ENCODE measurements at places on chromosomes 11 and 22.

DNA sequence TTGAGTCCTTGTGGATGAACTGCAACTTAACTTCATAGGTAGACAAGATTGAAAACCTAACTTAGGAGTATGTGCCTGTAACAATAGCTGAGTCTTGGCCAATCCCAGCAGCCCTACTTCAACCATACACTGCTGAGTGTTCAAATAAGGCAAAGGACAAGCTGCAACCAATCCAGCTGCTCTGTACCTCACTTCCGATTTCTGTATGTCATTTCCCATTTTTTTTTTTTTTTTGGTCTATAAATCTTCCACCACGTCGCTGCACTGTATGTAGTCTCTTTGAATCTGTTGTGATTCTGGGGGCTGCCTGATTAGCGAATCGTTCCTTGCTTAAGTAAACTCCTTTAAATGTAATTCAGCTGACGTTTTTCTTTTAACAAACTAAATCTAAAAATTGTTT is 35.4 kb upstream of the FLI1 start:
- DNase-seq, result no peak

- DNase-seq, result no peak
These were observed 34.4 kb downstream of the YAP1 start for GRCh38 chr11:102144357-102145355.

GRCh38 chr11:8766043-8766987 is 83.7 kb downstream of the RPL27A start:
- no peak for DNase-seq

- no peak for DNase-seq
These were observed 6.9 kb downstream of the CYTH4 start for GRCh38 chr22:37289156-37289735.

DNA sequence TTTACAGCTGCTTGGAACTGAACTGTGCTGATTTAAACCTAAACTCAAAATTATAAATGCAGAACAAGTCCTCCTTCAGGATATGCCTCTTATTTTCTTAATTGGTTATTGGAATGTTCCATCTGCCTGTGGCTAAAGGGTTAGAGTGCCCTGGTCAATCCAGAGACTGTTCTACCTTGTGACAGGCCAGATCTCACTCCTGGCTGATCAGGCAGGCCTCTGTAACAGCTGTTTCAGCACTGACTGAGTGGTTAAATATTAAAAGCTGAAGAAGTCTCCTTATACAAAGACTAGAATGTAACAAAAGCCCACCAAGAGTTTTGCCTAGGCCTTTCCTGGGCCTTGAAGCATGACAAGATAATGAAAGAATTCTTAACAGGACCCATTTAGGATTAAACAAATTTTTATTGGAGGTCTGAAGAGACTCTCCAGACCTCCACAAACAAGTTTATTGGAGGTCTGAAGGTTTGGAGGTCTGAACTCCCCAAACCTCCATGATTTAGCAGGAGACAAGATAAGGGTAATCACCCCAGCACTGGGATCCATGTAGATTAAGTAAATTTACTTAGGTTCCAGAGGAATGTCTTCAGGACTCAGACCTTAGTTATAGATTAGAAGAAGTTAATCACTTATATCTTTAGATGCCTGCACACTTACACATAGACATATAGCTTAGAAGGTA is 35.8 kb downstream of the TMPRSS5 start:
- no peak for DNase-seq

GRCh38 chr11:44243595-44244343 is 66.2 kb downstream of the ALX4 start:
- DNase-seq, result no peak

DNA sequence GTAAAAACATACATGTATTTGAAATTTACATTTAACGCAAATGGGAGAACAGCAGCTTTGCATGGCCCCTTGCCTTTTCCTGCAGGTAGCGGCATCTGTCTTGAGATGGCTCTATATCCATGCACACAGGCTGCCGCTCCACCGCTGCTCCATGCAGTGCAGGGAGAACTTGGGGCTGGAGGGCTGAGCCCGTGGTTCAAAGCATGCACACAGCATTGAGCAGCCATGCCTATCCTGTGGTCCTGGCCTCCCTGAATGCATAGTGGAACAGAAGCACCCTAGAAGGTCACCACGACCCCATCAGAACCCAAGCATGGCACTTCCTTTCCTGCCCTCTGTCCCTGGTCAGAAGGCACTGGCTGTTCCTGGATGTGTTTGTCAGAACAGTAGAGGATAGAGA is 35.0 kb upstream of the TP53I11 start:
- no peak for DNase-seq

DNA sequence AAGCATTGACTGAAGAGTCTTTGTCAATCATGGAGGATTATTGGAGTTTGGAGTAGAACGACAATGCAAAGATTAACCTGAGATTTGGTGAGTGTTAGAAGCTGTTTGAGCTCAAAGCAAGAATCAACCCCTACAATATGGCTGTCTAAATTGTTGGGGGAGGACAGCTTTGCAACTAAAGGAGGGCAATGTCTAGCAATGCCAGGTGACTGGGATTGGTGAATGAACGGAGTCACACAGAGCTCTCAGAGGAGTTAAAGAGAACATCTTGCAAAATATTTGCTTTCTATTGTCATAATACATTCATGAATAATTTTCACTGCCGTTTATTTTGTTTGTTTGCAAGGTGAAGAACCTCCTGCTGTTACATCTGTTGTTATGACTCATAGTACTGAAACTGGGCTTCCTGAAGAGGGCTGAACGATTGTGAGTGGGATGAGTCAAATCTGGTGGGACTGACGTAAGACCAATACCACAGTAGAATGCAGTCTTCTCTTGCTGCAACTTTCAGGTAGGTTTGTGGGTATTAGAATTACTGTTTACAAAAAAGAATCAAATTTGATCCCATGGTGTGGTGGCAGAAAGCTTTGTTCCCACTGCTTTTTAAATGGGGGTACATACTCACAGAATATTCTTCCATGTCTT is 281.9 kb downstream of the CADM1 start:
- no peak for DNase-seq

DNA sequence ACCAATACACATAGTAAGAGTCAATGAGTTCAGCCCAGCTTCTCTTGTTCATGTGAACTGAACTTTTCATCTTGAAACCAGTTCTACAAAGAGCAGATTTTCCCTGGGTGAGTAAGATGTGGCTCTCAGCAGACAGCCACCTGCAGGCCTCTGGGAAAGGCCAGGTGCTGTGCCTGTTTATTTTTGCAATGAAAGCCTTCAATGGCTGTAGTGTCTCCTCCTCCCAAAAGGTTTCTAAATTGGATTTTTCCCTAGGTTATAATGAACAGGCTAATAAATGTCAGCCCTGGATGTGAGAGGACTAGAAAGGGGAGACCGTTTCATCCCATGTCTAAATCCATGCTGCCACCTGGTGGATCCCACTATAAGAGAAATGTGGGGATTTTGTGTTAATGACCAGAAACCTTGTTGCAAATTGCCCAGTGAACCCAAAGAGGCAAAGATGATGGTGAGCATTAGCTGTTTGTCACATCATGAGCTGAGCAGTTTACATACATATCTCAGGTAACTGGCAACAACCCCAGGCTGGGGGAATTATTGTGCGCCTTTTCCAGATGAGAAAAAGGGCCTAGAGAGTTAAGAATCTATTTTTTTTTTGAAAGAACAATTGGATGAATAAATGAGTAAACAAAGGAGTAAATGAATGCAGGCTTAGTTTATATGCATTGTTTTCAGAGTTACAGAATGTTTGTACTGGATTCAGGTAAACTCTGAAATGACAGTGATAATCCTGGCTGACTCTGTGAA is 12.7 kb downstream of the C11orf91 start:
- DNase-seq, result no peak

DNA sequence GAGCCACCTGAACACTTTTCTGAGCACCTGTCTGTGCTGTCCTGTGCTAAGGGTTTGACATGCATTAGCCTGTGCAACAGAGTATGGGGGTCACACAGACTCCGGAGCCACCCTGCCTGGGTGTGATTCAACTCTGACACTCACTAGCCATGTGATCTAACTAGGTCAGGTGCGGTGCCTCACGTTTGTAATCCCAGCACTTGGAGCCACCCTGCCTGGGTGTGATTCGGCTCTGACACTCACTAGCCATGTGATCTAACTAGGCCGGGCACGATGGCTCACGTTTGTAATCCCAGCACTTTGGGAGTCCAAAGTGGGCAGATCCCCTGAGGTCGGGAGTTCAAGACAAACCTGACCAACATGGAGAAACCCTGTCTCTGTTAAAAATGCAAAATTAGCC is 11.4 kb downstream of the UBE2L6 start:
- DNase-seq, result no peak

- DNase-seq, result no peak
These were observed 7.3 kb downstream of the C11orf71 start for GRCh38 chr11:114392735-114393667.

DNA sequence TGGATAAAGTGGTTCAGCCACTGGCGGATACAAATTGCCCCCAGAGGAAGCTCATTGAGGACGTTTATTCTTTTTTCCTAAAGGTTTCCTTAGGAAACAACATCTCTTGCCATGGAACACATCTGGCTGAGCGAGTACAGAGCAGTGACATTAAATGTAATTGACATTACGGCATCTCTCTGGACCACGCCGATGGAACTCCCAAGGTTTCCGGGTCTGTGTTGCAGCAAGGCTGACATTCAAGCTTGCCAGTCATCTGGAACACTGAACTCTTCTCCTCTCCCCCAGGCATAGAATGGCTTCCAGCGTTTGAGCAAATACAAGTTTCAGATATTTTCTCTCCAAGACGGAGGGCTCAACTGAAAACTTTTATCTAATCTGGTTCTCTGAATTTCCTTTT is 42.1 kb downstream of the CLMP start:
- no peak for DNase-seq

DNA sequence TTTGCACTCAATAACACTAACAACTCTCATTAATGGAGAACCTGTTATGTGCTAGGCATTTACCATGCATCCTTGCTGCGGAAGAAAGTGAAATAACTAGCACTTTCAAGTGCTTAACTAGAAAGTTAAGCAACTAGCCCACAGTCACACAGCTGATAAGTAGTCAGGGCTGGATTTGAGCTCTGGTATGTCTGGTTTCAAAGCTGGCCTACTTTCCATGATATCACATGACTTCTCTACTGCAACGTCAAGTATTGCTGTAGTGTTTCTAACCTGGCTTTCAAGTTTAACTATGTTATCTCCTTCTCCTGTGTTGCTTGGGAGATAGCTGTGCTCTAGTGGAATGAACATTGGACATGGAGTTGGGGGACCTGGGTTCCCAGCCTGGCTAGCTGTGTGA is 12.1 kb downstream of the SLC15A3 start:
- no peak for DNase-seq

GRCh38 chr22:31977939-31978338 is 33.6 kb downstream of the YWHAH start:
- DNase-seq, result no peak

GRCh38 chr22:41555325-41555982 is 5.4 kb upstream of the CSDC2 start:
- no peak for DNase-seq

DNA sequence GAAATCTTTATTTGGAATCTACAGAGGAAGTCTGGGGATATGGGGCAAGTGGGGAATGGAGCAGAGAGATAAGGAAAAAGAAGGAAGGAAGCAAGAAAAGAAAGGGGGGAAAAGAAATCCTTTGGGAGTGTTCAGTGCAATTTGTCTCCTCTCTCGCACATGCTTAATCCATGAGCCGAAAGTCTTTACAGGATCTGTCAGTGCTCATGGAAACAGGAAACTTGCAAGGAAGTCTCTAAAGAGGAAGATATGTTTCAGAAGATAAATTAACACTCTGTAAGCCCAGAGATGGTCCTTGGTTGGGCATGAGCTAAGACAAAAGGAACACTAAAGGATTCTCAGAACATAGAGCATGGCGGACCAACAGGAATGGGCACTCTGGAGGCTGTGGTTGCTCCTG is 47.9 kb upstream of the FLI1 start:
- DNase-seq, result no peak

GRCh38 chr11:78560153-78560552 is 14.5 kb downstream of the NARS2 start:
- DNase-seq, result no peak

DNA sequence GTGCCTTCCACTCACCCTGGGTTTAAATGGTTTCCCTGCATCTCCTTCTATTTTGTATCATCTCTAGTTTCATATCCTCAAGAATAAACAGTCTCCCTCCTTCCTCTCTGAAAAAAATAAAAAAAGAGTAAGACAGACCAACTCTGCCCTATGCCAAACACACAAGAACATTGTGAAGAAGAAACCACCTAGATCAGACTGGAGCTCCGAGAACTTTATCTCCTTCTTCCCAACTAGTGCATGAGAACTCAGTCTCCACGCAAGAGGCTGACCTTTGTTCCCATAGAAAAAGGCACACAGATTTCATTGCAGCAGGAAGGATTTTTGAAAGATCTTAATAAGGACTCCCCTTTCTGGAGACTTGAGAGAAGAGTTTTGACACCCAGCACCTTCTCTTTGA is 8.7 kb upstream of the PEX26 start:
- DNase-seq, result no peak

DNA sequence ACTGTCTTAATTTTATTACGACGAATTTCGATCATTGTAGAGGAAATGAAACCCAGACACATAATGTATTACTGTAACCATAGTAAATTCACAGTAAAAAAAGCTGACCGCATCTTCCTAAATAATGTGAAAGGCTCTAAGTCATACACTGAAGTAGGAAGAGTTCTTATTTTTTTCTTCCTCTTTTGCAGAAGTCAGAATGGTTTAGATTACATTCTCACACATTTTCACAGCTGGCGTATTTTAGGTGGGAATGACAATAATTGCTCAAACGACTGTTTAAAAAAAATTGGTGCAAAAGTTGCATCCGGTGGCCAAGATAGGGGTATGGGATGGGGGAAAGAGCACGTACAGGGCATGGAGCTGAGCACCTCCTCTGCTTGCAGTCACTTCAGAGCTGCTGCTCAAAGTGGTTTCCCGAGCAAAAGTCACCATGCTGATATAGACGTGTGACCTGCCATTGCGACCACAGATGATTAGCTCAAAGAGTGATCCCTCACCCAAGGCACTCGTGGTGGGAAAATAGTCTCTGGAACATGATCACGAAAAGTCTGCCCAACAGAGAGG is 35.3 kb downstream of the MMP13 start:
- no peak for DNase-seq

DNA sequence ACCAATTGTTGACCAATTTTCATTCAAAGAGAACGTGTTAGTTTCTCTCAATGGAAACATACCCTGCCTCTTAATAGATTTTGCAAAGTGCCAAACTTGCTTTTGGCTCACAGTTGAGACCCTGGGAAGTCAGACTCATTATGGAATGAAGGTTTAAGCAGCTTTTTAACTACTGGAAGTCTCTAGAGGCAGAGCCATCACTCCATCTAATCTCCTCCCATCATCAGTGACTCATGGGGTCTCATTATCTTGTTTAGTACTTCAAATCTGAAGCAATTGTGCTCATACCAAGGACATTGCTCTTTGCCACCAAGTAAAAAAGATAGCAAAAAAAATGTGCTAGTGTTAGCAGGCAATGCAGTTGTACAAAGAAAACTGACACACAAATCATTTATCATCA is 537.1 kb upstream of the LRRC4C start:
- no peak for DNase-seq

- no peak for DNase-seq
These were observed 10.8 kb upstream of the MSANTD4 start for GRCh38 chr11:106032861-106033260.

- DNase-seq, result no peak
These were observed 62.8 kb downstream of the LRRC74B start for GRCh38 chr22:21108379-21109115.

GRCh38 chr11:118277312-118277711 is 13.2 kb upstream of the MPZL2 start:
- no peak for DNase-seq
